AG10803 (cell line): ENCODE measurements at places on chromosomes 4 and X.

GRCh38 chr4:7263166-7263565 is 70.8 kb downstream of the SORCS2 start:
- no peak for DNase-seq

GRCh38 chr4:185396724-185397385 is at the start of gene ANKRD37:
Gene ANKRD37 (plus strand): TSS chr4:185396841. CDS start chr4:185396924, 83 bp downstream.
- peak; percentile 38 for DNase-seq

- DNase-seq, result no peak
These were observed 9.5 kb downstream of the GAB1 start for GRCh38 chr4:143346206-143346605.

DNA sequence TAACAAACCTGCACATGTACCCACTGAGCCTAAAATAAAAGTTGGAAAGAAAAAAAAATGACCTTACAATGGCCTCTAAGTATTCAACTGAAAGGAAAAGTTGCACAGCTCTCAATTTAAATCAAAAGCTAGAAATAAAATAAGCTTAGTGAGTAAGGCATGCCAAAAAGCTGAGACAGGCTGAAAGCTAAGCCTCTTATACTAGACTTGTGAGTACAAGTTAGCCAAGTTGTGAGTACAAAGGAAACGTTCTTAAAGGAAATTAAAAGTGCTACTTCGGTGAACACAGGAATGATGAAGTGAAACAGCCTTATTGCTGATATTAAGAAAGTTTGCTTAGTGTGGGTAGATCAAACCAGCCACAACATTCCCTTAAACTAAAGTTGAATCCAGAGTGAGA is 707.9 kb upstream of the PITX2 start:
- peak; percentile 30 for DNase-seq

- DNase-seq, result no peak
These were observed 262.6 kb downstream of the ADGRL3 start for GRCh38 chr4:61462451-61463326.

- peak; percentile 94 for DNase-seq
These were observed 17.7 kb downstream of the SLC10A6 start for GRCh38 chr4:86831262-86832130.

- DNase-seq, result no peak
These were observed 62.4 kb downstream of the MAOA start for GRCh38 chrX:43718546-43718945.

DNA sequence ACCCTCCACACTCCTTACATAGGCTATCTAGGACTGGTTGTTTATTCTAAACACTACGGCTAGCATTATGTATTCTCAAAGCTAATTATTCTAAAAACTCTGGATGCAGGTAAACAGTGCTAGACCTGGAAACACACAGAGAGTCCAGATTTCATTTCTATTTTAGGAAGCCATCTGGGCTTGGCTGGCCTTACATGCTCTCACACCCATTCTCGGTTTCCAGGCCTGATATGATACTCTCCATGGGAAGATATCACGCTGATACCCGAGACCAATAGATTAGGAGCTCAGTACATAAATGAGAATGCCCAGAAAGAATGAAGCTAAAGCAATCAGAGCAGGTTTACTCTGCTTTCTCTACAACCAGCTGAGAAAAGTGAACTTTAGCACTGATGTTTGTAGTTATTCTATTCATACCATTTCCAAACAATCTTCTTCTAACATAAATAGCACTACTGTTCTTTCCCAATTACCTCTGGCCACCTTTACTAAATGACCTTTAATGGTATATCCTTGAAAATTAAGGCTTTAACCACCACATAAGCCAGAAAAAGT is 973.3 kb downstream of the PCDH18 start:
- DNase-seq, result no peak

- peak; percentile 79 for DNase-seq
These were observed 192.1 kb downstream of the ADAMTS3 start for GRCh38 chr4:72376901-72377300.

DNA sequence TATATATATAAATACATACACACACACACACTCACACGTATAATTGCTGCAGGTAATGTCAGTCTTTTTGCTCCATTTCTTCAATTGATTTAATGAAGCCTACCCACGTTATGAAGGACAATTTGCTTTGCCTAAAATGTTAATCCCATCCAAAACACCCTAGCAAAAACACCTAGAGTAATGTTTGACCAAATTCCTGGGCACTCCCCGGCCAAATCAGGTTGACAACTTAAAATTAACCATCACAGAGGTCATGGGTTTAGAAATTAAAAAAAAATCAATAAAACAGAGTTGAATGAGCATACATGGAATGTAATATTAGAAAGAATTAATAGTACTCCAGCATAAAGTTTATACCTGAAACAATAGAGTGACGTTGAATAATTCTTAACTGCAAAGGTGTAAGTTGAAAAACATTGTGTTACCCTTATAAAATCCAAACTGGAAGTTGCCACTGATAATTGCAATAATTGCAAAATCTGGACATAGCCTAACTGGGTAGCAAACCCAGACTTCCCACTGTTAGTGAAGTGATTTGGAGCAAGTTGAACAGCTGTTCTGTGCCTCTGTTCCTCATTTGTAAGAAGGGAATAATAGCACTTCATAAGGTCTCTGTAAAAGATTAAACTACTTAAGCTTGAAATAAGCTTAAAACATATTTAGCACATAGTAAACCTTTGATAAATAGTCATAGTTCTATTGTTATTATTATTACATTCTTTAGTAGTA is 2120.5 kb downstream of the PCDH7 start:
- no peak for DNase-seq
